ENCODE measurements at places on chromosomes 7 and 10.

- DNase-seq: no peak
Measured at GRCh38 chr10:101655570-101655969, 39.4 kb downstream of the FBXW4 start.

- no peak for DNase-seq
Measured at GRCh38 chr7:98038731-98039130, 48.7 kb upstream of the OCM2 start.

GRCh38 chr7:17239683-17240521 is 58.5 kb upstream of the AHR start:
- no peak for DNase-seq

GRCh38 chr10:133461841-133462240 is 8.1 kb downstream of the SCART1 start:
- DNase-seq: no peak

- DNase-seq: peak; percentile 59
Measured at GRCh38 chr10:77548157-77548556, 89.5 kb downstream of the KCNMA1 start.
